ENCODE measurements at places on chromosomes 1 and 21. TPM values are rescaled to one million over a fixed set of nuclear protein-coding genes. Genes with fewer than 3 reads are reported as not detected.

ERICH3 gene
- 0.17 TPM for total RNA-seq

LPAR3 gene
- 7.6 TPM for total RNA-seq

GRCh38 chr1:160538985-160539651, 16.1 kb upstream of the SLAMF6 start:
- DNase-seq = no peak

GRCh38 chr1:81007024-81007423, 793.7 kb upstream of the ADGRL2 start:
- no peak for DNase-seq

GRCh38 chr1:102535829-102536505, 539.2 kb upstream of the OLFM3 start:
- DNase-seq = no peak

TMPRSS15 gene
- total RNA-seq = not detected

DNA sequence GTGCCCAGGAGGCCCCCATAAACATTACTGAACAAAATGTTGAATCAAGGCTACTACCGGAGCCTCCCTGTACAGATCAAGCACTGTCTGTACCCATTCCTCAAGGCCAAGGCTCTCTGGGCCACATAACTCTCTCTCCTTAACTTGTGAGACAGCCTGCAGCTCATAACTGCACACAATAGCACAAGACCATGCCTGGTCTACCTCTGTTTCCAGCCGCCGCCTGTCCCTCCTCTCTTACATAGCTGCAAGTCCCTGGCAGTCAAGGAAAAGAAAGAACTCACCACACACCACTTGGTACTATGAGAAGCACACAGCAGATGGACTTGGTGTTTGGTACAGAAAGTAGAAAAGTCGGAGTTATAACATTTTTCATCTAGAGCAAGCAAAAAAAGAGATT, 91.1 kb downstream of the SSBP3 start:
- DNase-seq = no peak

PADI2 gene
- not detected for total RNA-seq

GRCh38 chr1:81071072-81071858, 729.5 kb upstream of the ADGRL2 start:
- DNase-seq = no peak

KIFAP3 gene
- total RNA-seq = 27.5 TPM

GRCh38 chr1:94660994-94661393, 119.4 kb upstream of the F3 start:
- DNase-seq = peak; percentile 59

- peak; percentile 5 for DNase-seq
Measured at GRCh38 chr1:151756291-151756690, 7.0 kb downstream of the MRPL9 start.

GRCh38 chr21:15446223-15446622, 283.6 kb upstream of the USP25 start:
- no peak for DNase-seq

LENEP gene
- 0.26 TPM for total RNA-seq

DNA sequence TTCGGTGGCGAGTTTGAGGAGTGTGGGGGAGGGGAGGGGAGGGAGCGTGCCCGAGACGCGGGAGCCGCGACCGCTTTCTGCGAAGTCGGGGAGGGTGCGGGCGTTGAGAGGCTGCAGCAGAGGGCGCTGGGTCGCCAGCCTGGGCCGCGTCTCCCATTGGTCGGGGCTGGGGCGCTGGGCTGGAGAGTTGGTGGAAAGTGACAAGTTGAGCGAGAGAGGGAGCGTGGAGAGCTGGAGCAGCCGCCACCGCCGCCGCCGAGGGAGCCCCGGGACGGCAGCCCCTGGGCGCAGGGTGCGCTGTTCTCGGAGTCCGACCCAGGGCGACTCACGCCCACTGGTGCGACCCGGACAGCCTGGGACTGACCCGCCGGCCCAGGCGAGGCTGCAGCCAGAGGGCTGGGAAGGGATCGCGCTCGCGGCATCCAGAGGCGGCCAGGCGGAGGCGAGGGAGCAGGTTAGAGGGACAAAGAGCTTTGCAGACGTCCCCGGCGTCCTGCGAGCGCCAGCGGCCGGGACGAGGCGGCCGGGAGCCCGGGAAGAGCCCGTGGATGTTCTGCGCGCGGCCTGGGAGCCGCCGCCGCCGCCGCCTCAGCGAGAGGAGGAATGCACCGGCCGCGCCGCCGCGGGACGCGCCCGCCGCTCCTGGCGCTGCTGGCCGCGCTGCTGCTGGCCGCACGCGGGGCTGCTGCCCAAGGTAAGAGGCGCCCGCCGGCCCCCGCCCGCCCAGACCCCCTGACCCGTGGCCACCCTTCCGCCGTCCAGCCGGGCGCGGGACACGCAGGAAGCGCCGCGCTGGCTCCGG, at the start of gene ROR1:
Gene ROR1, plus strand, starts transcription at position 203 of the 802 bp plus-strand sequence.
- peak; percentile 88 for DNase-seq

GRCh38 chr21:43958364-43959158, 53.5 kb upstream of the TRAPPC10 start:
- DNase-seq = no peak

- no peak for DNase-seq
Measured at GRCh38 chr1:196951711-196952394, 8.3 kb downstream of the CFHR2 start.

AKNAD1 gene
- 0.17 TPM for total RNA-seq

DNA sequence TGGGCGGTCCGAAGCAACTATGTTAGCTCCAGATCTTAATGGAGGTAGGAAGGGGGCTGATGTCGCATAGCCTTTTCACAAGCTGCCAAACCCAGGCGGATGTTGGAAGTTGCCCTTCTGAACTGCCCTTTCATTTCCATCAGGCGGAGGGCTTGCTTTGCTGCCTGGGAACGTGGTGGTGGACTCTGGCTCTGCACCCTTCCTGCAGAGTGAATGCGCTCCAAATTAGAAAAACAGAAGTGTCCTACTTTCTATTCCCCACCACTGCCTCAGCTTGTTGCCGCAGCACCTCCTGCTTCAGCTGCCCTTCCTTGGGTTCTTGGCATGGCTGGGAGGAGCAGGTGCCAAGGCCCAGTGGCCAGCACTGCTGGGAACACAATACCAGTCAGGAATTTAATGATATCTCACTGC, 60.6 kb downstream of the AK4 start:
- no peak for DNase-seq

GRCh38 chr1:83776913-83777757, 221.8 kb downstream of the TTLL7 start:
- no peak for DNase-seq

SERTAD4 gene
- total RNA-seq = 0.17 TPM

- no peak for DNase-seq
Measured at GRCh38 chr21:22890656-22891055, 1892.4 kb downstream of the NCAM2 start.

GRHL3 gene
- total RNA-seq = not detected

DNA sequence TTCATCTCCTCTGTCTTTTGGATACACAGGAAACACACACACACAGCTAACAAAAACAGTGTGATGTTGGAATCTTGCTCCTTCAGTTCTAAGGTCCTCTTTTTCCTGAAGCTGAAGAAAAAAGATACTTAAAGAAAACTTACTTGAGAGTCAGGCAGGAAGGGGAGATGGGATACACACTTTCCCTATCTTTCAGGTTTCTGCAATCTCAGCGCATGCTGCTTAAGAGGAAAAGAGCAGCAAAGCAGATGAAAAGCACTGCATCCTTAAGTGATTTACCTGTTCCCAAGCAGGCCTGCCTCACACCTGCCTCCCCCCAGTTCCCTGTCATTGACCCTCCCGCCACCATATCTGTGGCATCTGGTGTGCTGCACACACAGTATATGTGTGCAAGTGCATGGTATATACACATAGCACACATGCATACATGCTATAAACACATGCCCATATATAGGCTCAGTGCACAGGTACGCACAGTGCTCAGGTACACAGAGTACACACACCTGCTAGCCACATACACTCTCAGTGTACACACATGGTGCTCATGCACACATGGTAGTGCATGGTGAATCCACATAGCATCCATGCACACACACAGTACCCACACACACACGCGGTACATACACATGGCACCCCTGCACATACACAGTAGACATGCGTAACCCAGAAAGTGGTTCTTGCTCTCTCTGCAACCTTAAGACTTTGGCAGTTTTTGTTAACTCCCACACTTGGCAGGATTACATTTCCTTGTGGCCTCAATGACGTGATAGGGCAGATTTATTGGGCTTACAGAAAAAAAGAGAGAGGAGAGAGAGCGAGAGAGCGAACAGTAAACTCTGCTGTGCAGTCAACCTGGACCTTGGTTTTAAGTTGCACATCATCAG, 166.9 kb downstream of the TOMM20 start:
- peak; percentile 96 for DNase-seq

- no peak for DNase-seq
Measured at GRCh38 chr1:2633366-2633935, 635 bp upstream of the MMEL1 start.

GRCh38 chr1:197674286-197674685, 101.0 kb downstream of the DENND1B start:
- no peak for DNase-seq

DUSP23 gene
- total RNA-seq = 21.6 TPM

CD53 gene
- total RNA-seq = not detected

NR5A2 gene
- total RNA-seq = not detected

GRCh38 chr1:65359888-65360287, 50.5 kb downstream of the DNAJC6 start:
- DNase-seq = no peak

Data from fibroblast of lung (primary cell).